ENCODE measurements at places on chromosomes 2 and 18.

DNA sequence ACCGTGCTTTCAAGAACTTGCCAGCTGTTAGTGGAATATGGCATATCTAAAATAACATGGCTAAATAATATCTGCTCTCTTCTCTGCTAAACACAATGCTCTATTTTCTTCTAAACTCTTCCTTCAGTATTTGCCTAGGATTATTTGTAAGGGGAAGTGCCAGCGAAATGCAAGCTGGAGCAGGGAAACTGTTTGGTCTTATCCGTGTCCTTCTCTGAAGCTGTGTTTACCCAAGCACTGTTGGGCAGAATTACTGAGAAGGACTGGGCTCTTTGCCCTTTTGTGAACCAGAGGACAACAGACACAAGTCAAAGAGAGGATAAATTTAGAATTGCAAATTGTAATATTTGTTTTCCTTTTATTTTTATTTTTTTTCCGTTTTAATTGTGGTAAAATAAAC lies 23.6 kb downstream of the CPO start:
- no peak for DNase-seq

GRCh38 chr2:29394311-29394980 lies 279.2 kb downstream of the CLIP4 start:
- no peak for DNase-seq

GRCh38 chr2:54435325-54436226 lies 20.6 kb upstream of the SPTBN1 start:
- DNase-seq, result no peak

DNA sequence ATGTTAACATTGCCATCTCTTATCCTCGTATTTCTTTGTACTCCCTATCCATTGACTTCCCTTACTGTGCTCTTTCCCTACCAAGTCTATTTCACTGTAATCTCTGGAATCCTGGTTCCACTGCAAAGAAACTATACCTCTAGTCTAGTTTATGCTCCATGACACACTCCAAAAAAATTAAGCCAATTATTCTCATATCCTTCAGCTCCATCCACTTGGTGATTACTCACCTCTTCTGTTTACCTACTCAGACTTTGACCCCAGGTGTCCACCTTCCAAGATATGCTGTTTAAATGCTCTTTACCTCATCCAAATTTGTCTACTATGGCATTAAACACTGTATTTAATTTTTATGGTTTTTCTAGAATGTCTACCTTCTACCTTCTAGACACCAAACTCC lies 137.9 kb downstream of the ATAD2B start:
- no peak for DNase-seq

GRCh38 chr2:69836316-69836715 lies 6.9 kb downstream of the GMCL1 start:
- no peak for DNase-seq

- no peak for DNase-seq
Observed at GRCh38 chr18:74453016-74453566, 4.0 kb downstream of the DIPK1C start.

- no peak for DNase-seq
Observed at GRCh38 chr2:108354136-108354535, 23.6 kb upstream of the SULT1C4 start.

DNA sequence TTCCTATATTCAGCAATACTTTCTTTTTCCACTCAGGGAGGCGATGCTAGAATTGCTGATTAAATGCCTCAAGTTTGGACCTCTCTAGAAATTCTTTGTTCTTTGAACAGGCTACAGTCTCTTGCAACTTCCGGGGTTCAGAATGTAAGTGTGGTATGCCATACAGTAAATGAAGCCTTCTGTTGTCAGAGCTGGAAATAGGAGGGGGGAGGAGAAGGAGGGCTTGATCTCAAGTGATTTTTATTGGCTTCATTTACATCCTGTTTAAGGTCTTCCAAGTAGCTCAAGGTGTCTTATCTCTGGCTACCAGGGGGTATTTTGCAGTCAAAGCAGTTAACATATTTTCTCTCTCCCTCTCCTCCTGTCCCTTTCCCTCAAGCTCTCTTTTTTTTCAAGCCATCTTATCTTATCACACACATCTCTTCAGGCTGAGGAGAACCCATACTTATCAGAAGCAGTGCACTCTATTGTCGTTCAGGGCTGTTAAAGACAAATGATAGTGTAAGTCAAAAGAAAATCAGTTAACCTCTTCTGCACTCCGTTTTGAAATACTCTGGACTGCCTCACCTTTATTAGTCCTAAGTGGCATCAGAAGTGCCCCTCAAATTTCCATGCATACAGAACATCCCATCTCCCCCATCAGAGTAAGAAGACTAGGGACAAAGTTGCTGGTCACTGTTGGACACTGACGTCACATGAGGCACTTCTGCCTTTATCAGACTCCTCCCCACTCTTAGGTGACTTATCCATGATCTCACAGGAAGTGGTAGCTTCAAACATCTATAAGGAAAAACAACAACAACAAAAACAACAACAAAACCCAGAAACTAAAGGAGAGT lies 112.2 kb downstream of the ZNF521 start:
- no peak for DNase-seq

- DNase-seq, result no peak
Observed at GRCh38 chr2:119371111-119371510, 4.3 kb downstream of the DBI start.

DNA sequence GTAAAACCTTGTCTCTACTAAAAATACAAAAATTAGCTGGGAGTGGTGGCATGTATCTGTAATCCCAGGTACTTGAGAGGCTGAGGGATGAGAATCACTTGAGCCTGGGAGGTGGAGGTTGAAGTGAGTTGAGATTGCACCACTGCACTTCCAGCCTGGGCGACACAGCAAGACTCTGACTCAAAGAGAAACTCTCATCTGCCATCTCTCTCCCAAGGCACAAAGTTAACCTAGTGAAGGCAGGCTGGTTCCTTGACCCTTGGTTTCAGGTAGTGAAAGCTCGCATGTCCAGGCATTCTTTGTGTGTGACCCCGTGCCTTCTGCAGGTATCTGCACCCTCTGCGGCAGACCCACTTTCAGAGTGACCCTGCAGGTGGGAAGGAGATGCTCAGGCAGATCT lies 100.0 kb downstream of the WDSUB1 start:
- DNase-seq, result no peak

GRCh38 chr18:40987581-40987980 lies 967.5 kb upstream of the PIK3C3 start:
- no peak for DNase-seq

DNA sequence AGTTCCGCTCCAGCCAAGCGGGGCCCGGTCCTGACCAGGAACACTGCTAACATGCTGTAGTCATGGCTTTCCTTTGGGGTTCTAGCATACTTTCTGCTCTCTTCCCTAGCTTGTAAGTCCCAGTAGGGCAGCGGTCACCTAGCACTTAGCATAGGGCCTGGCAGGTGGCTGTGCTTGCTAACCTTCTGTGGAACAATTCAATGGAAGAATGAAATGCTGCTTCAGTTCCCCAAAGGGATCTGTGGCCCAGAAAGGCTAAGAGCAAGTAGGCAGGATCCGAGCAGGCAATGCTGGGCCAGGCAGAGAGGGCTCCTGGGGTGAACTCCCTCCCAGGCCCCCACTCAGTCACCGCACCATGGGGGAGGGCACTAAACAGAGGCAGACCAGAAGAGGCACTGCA lies 266.8 kb downstream of the CELF4 start:
- DNase-seq, result no peak

DNA sequence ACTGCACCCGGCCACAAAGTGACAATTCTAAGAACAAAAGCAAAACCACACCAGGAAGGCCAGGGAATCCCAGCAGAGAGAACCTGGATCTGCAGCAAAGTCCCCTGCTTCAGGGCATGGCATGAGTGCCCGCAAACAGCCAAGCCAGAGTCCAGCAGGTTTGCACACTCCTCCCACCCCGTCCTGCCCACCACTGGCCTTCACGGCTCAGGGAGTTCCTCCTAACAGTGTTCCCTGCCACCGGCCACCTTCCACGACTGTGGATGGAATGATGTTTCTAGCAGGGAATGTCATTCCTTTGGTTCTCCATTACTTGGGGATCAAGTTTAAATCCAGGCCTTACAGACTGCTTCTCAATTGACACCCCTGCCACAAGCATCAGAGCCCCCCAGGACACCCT lies 42.0 kb upstream of the B3GNT7 start:
- no peak for DNase-seq

DNA sequence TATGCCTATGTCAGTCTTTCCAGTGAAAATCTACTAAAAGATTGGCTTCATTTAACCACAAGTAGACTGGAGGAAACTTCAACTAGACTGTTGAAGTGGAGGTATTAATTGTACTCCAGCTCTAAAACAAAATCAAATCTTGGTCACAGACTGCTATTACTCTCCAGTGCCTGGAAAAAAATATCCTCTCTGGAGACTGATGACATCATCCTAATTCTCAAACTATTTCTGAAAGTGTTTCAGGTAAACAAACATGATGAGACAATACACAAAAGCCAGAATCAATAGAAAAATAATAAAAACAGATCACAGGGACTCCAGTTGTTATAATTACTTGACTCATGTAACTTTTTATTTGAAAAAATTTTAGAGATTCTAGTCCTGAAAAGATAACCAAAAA lies 87.7 kb upstream of the MYO3B start:
- DNase-seq, result no peak

GRCh38 chr2:25920336-25920735 lies 42.0 kb upstream of the ASXL2 start:
- DNase-seq, result no peak

DNA sequence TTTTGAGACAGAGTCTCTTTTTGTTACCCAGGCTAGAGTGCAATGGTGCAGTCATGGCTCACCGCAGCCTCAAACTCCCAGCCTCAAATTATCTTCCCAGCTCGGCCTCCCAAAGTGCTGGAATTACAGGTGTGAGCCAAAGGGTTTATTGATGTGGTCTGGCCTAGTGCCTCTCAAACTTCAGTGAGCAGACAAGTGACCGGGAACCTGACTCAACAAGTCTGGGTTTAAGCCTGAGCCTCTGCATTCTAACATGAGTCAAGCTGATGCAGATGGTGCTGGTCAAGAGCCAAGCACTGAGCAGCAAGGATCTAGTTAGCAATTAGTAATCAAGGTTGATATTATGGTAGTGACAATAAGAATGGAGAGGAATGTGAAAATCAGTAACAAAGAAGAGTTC lies 21.3 kb downstream of the CDK15 start:
- no peak for DNase-seq

- DNase-seq, result no peak
Observed at GRCh38 chr2:36469710-36470109, 114.1 kb downstream of the CRIM1 start.

DNA sequence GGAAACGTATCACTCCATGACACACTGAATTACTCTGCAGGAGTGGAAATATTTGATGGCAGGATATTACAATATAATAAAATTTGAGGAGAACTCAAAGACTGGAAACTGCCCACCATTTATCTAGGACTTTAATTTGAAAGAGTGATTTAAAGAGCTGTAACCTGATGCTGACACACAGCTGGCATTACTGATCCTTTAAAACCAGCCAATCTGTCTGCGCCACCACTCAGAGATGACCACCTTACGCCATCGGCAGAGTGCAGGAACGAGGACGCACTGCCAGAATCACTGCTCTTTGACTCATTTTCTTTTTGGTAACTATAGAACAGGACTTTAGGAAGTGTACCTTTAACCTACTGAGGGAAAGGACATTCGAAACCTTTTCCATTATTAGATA lies 114.1 kb downstream of the EPB41L3 start:
- no peak for DNase-seq

GRCh38 chr2:129482626-129483025 lies 496.8 kb upstream of the RAB6C start:
- DNase-seq, result no peak

GRCh38 chr2:184302506-184302905 lies 295.8 kb upstream of the ZNF804A start:
- DNase-seq, result no peak

DNA sequence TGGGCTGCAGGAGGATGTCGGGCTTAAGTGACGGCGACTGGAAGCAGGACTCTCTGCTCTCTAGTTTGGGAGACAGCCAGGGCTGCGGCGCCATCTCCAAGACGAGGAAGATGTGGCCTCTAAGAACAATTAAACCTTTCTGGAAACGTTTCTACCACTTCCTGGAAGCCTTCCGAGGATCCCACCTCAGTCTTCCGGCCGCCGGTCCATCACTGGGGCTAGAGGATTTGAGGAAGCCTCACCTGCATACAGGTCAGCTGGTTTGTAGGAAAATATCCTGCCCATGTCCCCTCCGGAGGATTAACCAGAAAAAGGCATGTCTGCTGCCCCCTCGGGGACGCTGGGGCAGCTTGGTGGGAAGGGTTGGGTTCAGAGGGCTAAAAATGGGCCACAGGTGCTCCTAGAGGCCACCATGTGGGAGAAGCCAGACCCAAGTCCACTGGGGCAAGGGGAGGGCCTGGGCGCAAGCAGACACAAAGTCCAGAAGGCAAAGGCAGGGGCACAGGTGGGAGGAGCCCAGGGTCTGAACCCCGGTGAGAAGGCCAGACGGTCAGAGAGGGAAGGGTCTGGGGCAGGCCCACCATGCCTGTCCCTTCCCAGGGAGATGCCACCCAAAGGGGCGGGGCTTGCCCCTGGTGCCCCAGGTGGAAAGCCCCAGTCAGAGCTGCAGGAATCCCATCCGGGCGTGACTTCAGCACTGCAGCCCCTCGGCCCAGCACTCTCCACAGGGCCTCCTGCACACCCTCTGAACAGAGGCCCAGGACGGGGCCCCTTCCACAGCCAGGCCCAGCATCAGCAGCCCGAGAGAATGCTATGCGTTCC lies 82.2 kb upstream of the ID2 start:
- DNase-seq, result no peak

DNA sequence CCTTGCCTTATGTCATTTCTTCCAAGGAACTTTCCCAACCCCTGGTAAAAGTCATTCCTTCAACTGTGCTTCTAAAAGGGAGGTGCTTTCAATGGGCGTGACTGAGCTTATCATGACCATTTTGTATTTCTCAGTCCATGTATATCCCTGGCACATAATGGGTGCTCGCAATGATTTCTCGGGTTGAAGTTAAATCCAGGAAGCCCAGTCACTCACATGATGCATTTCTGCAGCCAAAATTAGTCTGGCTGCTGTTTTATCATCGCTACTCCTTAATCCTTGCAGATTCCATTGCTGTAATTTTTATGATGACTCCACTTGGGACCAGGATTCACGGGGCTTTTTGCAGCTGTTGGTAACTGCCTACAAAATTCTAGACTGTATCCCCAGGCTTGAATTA lies 25.9 kb upstream of the RFX8 start:
- DNase-seq, result no peak

- no peak for DNase-seq
Observed at GRCh38 chr18:60235164-60235563, 137.4 kb downstream of the MC4R start.

- no peak for DNase-seq
Observed at GRCh38 chr2:231531883-231532755, 1.9 kb upstream of the NMUR1 start.

GRCh38 chr2:11758187-11758586 lies 11.8 kb downstream of the LPIN1 start:
- no peak for DNase-seq

All from NCI-H1694 treated with DMSO at 0.1 percent for 48 hours (cell line).